Activated CD8-positive, alpha-beta memory T cell treated with anti-CD3 and anti-CD28 coated beads for 24 hours (primary cell): ENCODE measurements at places on chromosomes 11 and 22.

- DNase-seq: peak; percentile 66
These were observed 1.3 kb downstream of the HIRA start for GRCh38 chr22:19429950-19430889.

DNA sequence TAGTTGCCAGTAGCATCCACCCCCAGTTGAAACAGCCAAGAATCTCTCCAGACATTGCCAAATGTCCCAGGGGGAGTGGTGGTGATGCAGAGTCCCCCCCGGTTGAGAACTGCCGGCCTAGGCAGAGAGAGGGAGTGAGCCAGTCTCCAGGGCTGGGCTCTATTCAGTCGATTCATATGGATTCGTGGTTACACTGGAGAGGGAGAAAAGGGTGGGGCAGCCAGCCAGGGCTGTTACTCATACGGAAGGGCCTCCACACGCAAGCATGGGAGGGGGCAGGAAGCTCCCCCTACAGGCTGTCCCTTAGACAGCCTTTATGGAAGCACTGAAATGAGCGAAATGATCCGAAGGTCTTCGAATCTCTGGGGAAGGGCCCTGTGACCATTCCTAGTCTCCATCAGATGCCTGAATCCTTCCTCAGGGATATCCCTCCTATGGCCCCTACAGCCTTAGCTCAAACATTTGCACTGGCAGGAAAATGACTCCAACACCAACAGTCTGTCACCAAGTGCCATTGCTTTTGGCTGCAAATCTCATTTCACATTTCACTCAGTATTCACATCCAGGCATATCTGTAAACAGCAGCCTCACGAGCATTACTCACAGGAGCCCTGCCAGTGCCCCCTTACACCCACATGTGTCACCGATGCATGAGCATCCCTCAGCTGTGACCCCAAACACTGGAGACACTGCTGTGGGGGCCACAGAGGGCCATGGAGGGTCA, 18.4 kb upstream of the TLCD5 start:
- no peak for DNase-seq

- no peak for DNase-seq
These were observed 43.0 kb downstream of the DSCAML1 start for GRCh38 chr11:117754030-117754429.

GRCh38 chr11:8233691-8234424, 29.8 kb downstream of the LMO1 start:
- no peak for DNase-seq

GRCh38 chr11:81359476-81359875, 1374.2 kb downstream of the FAM181B start:
- DNase-seq: no peak

DNA sequence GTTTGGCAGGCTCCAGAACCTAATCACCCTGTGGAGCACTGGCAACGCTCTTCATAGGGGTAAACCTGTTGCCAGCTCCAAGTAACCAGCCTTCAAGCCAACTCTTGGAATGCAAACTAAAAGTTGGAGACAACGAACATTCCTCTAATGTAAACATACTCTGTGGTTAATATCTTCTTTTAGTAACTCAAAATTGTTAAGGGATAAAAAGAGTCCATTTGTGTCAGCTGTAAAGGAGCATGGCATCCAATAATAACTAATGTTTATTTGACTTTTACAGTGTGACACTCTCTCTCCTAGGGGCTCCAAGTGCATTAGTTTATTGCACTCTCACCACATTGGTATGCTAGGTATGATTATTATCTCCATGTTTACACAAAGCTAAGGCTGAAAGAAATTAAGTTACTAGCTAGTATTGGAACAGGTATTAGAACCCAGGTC, 31.0 kb upstream of the AMOTL1 start:
- DNase-seq: no peak

- DNase-seq: no peak
These were observed 83.1 kb upstream of the SLC5A12 start for GRCh38 chr11:26805001-26805400.

GRCh38 chr11:13260963-13261588, 16.5 kb upstream of the BMAL1 start:
- DNase-seq: no peak

DNA sequence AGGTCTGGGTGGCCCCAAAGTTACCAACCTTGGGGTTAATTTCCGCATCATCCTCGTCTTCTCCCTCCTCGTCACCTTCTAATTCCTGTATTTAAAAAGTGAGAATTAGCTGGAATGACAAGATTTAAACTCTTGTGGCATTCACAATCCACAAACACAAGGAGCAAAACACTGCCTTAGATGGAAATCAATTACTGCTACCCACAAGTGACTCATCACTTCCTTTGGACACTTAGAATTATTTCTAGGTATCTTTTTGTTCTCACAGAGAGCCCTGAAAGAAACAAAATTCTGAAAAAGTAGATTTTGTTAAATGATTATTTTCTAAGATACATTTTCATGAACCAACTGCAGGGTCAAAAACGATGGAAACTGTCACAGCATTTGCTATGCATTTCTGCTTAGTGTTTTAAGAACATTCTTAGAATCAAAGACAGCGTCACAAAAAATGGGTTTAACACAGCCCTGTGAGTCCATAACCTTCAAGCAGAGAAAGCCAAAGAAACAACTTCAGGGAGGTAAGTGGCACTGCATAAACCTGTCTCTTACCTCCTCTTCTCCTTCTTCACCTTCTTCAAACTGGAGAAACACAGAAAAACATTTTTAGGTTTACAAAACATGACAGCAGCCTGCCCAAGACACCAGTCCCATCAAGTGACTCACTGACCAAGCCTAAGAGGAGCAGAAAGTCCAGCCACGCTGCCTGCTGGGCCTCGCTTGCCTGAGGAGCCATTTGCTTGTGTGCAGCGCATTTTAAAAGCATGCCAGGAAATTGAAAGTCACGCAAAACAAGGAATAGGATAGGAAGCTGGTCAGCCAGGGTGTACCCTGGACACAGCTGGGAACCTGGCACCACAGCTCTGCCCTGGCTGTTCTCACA, 22.3 kb upstream of the PHLDA2 start:
- no peak for DNase-seq

- no peak for DNase-seq
These were observed 80.8 kb downstream of the GRK3 start for GRCh38 chr22:25645266-25645665.

DNA sequence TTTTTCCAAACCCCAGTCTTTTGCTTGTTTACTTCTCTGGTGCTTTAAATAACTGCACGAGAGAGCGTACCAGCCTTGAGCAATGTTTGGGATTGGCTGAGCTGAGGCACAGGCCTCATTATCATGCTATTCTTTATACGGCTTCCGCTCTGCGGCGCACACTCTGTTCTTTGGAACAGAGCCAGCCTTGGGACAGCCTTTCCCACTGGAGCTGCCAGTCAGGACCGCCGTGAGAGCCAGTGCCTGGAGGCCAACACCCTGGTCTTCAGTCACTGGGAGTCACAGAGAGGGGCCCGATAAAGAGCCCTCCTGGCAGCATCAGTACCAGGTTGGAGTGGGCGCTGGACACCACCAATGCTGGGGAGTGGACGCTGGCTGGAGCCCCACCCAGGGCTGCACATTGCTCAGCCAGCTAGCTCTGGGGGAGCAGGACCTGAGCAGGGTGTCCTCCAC, 125.6 kb downstream of the BCR start:
- no peak for DNase-seq

GRCh38 chr22:37971475-37972434, 12.6 kb downstream of the SOX10 start:
- no peak for DNase-seq

- no peak for DNase-seq
These were observed 326.3 kb downstream of the ETS1 start for GRCh38 chr11:128261011-128261421.

DNA sequence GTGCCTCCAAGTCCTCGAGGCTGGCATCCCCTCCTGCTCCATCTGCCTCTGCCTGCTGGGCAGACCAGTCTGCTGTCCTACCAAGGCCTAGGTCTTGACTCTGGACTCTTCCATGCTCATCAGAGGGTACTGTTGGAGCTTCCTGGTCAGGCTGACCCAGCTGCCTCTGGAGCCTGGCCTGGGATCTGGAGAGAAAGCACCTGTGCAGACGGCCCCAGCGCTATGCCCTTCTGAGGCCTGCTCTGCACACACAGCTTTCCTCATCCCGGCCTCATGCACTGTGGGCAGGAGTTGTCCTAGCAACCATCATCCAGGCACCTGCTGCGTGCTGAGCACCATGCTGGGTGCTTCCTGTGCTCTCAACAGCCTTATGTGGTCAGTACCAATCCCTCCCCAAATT, 70.8 kb downstream of the CDKN1C start:
- no peak for DNase-seq

DNA sequence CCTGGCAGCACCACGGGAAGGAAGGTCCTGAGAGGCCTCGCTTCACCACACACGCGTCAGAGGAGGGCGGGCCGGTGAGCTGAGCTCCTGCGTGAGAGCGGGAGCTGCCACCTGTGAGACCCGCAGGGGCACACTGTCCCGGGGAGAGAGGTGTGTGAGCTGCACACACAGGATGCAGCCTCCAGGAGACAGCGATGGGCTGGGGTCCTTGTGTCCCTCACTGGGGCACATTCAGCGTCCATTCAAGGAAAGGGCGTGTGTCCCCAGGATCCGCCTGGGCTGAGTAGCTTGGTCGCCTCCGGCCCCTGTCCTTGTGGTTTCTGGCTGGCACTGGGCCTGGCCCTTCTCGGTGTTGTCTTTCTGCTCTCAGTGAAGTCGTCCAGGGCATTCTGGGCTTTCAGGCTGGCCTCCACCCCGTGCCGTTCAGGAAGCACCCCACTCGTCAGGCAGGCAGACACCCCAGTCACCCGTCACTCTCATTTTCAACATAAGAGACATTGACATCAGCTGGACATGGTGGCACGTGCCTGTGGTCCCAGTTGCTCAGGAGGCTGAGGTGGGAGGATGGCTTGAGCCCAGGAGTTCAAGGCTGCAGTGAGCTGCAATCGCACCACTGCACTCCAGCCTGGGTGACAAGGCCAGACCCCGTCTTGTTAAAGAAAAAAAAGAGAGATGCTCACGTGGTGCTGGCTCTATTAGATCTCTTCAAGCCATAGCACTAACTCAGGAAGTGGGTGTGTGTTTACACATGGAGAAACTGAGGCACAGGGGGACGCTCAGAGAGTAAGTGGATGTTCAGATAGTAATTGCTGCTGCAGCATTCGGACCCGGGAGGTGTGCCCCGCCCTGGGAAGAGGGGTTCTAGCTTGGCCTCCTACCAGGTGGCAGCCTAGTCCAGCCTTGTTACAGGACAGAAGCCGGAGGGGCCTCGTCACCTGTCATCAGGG, 1081.6 kb downstream of the BRD1 start:
- DNase-seq: peak; percentile 28

DNA sequence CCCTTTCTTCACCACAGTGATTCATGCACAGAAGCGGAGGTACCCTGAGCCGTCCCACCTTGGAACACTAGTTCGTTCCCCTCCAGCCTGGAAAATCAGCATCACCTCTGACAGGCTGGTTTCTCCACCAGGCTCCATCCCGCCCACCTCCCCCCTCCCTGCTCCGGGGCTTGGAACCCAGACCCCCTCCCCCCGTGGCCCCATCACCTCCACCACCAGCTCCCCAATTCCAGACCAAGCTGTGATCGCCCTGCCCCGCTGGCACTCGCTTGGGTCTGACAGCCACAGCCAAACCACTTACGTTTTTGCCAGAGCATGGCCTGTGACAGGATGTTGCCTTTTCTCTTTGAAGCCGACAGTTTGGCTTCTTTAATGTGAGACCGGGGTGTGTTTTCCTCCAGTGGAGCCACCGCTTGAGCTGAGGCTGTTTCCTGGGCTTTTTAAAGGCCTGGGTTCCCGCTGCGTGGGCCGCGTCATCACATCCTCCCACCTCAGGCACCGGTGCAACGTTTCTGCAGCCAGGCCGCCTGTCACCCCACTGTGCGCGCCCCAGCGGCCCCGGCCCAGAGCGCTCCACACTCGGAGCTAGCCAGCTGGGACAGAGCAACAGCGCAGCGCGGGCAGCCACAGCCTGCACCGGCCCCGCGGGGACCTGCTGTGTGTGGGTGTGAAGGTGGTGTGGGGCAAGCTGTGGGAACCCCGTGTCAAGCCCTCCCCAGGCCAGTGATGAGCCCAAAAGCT, at the start of gene POU2AF1:
TSS of gene POU2AF1 (minus strand) at position 415 of the 741 bp plus-strand sequence. CDS start at position 317, 98 bp downstream.
- peak; percentile 84 for DNase-seq

- no peak for DNase-seq
These were observed 1348.2 kb upstream of the RAG2 start for GRCh38 chr11:37946155-37946766.

GRCh38 chr11:76807206-76807875, 24.2 kb downstream of the TSKU start:
- peak; percentile 87 for DNase-seq

DNA sequence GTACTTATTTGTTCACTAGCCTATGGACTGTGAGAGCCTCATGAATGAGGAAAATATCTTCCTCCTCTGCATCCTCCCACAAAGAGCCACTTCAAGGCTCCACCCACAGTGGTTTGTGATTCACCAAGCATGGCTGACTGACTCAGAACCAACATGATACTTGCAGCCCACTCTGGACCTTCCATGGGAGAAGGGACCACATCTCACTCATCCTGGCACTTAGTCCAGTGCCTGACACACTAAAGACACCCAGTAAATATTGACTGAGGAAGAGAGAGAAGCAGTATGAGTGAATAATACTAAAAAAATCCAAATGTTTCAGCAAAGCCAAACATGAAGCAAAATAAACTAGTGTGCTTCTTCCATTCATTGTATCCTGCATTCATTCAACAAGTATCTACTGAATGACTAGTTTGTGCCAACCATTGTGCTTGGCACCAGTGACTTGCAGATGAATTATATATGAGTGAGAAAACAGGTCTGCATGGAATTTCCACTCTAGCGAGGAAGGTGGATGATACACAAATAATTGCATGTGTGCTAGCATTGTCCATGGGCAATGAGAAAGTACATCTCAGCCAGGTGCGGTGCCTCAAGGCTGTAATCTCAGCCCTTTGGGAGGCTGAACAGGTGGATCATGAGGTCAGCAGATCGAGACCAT, 54.9 kb upstream of the BLID start:
- no peak for DNase-seq

DNA sequence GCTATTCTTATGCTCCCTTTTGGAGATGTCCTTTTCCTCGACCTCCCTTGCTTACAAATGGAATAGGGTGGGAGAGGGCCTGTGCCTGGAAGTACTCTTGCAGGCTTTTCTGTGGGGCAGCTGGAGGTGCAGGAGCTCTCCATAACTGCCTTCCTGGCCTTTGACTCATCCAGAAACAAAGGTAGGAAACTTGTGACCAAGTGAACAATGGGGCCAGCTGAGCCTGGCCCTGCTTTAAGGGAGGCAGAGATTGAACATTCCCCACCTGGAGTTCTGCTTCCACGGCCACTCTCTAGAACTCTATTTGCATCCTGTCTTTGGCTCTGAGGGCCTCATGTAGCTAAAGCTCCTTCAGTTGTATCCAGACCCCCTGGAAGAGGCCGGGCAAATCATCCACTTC, 5.1 kb upstream of the LYVE1 start:
- no peak for DNase-seq

- no peak for DNase-seq
These were observed 9.6 kb upstream of the CERK start for GRCh38 chr22:46747646-46748045.

- DNase-seq: peak; percentile 78
These were observed 38.8 kb downstream of the NUMA1 start for GRCh38 chr11:72041364-72042063.

GRCh38 chr11:43874738-43875137, 5.9 kb upstream of the ALKBH3 start:
- no peak for DNase-seq

- DNase-seq: no peak
These were observed 33.7 kb upstream of the APOBEC3A start for GRCh38 chr22:38923463-38924346.

- no peak for DNase-seq
These were observed 80.3 kb downstream of the TNRC6B start for GRCh38 chr22:40258017-40258416.

- no peak for DNase-seq
These were observed 12.3 kb downstream of the MS4A6A start for GRCh38 chr11:60170566-60170965.

GRCh38 chr22:17864398-17865182, 90.3 kb upstream of the BID start:
- DNase-seq: no peak
